ENCODE measurements at places on chromosomes 2 and 18.

- DNase-seq = no peak
Measured at GRCh38 chr2:85230679-85231467, 96.9 kb downstream of the TGOLN2 start.

GRCh38 chr2:172098650-172099471 lies 3.8 kb downstream of the DLX2 start:
- no peak for DNase-seq

- DNase-seq = no peak
Measured at GRCh38 chr2:118554616-118555015, 292.8 kb downstream of the EN1 start.

GRCh38 chr2:239606741-239607516 lies 206.1 kb upstream of the HDAC4 start:
- no peak for DNase-seq

DNA sequence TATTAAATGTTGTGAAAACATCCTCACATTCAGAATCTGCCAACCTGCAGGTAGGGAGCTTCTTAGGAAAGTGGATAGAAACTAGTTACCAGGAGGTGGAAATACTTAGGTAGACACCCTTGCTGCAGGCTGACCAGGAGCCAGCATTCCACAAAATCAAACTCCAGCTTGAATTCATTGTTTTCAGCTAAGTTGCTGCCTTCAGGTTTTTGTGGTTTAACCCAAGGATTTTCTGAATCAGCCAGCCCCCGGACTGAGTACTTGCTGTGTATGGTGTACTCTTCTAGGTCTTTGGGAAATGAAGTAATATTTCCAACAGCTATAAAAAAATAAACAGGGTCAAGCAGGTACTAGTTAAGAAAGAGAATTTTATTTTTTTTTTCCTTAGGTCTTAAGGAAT lies 192.1 kb upstream of the CHST9 start:
- no peak for DNase-seq

DNA sequence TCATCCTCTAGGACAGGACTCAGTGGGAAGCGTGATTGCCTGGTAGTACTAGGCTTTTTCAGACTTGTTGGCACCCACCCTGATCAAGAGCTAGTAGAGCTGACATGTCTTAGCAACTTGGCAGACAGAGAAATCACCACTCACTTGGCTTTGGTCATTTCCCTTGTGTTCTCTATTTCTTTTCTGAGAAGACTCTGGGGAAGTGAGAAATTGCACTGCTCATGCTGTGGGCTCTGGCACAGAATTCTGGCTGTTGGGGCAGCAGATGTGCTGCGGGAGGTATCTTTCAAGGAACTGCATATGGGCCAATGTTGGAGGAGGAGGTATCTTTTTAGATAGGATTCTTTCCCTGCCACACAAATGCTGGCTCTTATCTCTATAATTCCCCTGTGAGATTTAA lies 529.1 kb upstream of the MEX3C start:
- DNase-seq = no peak

DNA sequence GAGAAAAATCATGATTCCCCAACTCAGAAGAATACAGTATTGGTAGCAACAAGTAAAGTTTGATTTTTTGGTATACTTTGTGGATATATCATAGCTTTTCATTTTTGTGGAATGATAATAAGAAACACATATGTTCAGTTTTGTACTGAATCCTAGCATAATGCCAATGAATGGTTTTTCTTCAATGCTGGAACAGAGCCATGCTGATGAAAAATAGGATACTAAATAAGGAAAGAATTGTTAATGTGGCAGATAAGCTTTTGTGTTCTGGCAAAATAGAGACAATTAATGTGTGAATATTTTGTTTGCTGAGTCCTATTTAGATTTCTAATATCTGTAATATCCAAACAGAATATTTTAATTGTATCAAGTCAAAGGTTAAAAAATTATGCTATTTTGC lies 21.9 kb downstream of the CD28 start:
- DNase-seq = no peak

GRCh38 chr2:172430027-172430426 lies 2.6 kb downstream of the ITGA6 start:
- DNase-seq = no peak
